A673 (cell line): ENCODE measurements at places on chromosomes 13 and 19. TPM values are rescaled to one million over a fixed set of nuclear protein-coding genes. Genes with fewer than 3 reads are reported as not detected.

- DNase-seq: peak; percentile 1
Observed at GRCh38 chr13:65236841-65237418, 1993.2 kb downstream of the PCDH9 start.

- no peak for DNase-seq
Observed at GRCh38 chr13:106156468-106156867, 379.0 kb downstream of the EFNB2 start.

Gene TNFAIP8L1
- 24.7 and 25.4 TPM in 2 replicates for total RNA-seq

DNA sequence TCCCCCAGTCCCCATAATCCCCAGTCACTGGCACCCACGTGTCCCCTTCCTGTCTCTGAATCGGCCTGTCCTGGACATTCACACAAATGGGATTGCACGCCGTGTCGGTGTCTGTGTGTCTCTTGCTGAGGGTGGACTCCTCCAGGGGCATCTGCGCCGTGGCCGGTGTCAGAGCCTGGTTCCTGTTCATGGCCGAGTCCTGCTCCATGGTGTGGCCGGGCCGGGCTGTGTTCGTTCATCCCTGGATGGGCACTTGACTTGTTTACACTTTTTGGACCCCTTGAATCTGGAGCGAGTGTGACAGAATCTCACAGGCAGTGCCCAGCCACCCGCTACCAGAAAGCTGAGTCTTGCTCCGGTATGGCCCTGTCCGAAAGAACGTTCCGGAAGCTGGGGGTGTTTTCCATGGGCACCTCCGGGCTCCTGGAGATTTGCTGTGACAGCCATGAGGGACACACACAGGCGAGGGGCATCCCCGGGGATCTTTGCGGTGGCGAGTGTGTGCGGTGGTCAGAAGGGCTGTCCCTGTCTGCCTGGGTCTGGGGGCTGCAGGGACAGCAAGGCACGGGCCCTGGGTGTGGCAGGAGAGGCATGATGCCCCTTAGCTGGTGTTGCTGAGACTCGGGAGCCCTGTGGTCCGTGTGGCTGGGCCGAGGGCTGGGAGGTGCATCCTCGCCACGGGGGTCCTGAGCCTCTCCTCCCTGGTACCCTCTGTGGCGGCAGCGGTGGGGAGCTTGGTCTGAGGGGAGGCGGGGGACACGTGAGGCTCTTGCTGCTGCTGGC lies 6.4 kb upstream of the MEX3D start:
- no peak for DNase-seq

Gene KRTDAP
- not detected in 2 replicates for total RNA-seq

Gene SH3GL1
- 100 and 108 TPM in 2 replicates for total RNA-seq

- DNase-seq: peak; percentile 81
Observed at GRCh38 chr19:4597975-4598671, 38.6 kb upstream of the SEMA6B start.
